Cardiac fibroblast (primary cell): ENCODE measurements at places on chromosomes 6 and 20.
A peak's percentile ranks its signal among the peaks of the same experiment; 100 is the strongest.

DNA sequence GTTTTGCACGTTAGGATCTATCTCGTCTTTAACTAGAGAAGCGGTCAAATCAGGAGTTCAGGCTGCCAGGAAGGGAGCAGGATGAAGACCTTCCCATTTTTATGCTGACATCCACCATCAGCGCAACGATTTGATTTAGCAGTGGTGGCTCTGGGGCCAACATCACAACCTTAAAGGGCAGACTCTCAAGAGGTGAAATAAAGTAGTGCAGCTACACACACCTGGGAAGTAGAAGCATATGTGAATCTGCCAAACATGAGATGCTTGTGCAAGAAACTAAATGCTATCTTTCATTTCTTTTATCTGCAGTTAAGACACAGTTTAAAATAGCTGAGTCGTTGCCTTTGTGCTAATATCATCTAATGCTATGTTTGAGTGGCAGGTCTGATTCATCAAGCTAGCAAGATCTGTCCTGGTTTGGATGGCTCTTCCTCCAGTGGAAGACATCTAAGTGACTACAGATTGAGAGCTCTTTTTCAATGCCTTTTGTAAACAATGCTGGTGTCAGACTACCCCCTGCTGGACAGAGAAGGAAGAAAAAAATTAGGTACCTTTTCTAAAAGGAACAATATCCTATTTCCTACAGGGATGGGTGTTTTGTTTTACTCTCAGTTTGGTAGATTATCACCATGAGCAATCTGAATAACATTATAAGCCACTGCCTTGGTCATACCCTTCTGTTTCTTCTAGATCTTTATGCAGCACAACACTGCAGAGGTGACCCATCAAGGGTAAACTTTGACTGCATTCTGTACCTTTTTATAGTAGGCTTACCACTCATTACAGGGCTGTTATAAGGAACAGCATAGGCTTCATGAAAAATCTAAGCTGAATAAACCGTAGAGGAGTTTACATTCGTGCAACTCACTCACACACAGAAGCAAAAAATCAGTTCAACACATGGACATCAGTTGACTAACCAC lies 171.6 kb upstream of the FBXL4 start:
- DNase-seq = peak; percentile 47

GRCh38 chr6:47352194-47352920 lies 42.7 kb upstream of the TNFRSF21 start:
- DNase-seq = peak; percentile 11

DNA sequence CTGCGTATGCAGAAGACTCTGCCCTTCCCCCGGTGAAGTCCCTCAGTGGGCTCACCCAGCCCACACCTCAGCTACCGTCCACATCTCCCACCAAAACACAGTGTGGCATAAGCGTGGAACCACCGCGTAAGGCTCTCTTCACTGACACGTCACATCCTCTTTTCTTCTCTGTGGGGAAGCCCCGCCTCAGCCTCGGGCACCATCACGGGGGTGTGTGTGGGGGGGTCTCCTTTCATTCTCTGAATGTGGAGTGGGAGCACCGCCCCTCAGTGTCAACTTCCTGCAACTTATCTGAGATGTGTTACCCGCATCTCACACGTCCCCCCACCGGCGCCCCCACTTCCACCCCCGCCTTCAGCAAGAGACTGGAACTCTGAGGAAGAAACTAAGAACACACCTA lies 388.4 kb upstream of the JARID2 start:
- no peak for DNase-seq

- DNase-seq = peak; percentile 42
These were observed 24.9 kb downstream of the FYN start for GRCh38 chr6:111848262-111848812.

DNA sequence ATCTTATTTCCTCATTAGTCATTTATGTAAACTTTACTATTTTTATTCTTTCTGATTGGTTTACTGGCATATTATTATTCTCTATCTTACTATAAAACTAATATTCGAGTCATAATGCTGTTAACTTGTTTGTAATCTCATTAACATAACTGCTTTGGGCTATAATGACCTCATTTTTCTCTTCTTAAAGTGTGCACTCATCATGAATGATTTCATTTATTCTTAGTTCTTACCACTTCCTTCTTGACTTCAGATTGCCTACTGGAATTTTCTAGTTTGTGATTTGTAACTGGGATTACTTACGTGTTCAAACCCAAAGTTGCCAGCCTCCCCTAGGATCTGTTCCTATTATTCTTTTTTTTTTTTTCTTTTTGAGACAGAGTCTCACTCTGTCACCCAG lies 91.8 kb upstream of the TNFAIP3 start:
- no peak for DNase-seq

GRCh38 chr6:89675949-89676748 lies 37.6 kb upstream of the LYRM2 start:
- DNase-seq = no peak
